ENCODE measurements at places on chromosomes 3 and 15.

DNA sequence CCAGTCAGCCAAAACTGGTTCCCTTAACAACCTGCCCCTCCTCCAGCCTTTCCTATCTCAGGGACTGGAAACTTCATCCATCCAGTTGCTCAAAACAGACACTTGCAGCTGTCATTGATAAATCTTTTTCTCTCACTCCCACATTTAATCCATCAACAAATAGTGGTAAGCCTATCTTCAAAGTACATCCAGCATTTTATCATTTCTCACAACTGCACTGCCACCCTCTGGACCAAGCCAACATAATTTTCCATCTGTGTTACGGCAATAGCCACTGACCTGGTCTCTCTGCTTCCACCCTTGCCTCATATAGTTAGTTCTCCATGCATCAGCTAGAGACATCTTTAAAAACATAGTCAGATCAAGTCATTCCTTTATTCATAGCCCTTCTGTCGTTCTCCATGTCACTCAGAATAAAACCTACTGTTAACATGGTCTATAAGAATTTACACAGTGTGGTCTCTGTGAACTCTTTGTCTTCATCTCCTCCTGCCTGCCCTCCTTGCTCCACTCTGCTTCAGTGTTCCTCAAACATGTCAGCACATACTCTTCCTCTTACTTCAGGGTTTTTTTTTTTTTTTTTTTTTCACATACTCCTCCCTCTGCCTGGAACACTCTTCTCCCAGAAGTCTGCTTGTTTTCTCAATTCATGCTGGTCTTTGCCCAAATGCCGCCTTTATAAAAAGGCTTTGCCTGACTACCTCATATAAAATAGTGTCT, 102.5 kb upstream of the COL6A5 start:
- DNase-seq, result no peak

- no peak for DNase-seq
Observed at GRCh38 chr3:113212844-113213375, 1.6 kb downstream of the BOC start.

DNA sequence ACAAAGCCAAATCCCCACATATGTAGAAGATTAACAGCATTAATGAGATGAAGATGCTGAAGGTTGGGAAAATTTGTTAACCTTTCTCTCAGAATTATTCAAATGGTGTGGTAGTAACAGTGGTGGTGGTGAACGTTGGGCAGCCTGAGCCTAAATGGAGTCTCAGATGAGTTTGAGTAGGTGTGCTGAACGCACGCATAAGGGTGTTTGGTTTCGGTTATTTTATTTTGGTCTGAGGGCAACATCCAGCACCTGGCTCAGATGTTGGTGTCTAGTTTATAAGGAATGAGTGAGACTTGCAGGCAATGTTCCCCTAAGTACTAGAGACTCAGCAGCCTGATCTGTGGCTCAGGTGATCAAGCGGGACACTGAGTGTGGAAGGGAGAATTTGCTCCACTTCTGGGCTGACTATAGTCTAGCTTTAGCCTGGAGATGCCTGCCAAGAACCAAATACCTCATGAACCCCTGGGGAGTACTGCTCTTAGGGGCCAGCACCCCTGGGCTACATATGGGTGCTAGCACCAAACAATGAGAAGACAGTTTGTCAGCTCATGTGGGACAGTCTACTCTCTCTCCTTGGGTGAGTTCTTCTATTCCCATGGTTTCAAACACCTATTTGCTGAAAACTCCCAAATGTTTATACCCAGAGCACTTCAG, 39.5 kb upstream of the ATP2C1 start:
- no peak for DNase-seq

GRCh38 chr3:120090422-120090821, 3.8 kb downstream of the GSK3B start:
- no peak for DNase-seq

GRCh38 chr3:171297951-171298350, 162.3 kb downstream of the TNIK start:
- DNase-seq, result no peak

GRCh38 chr3:108088697-108089096, 2.1 kb downstream of the CD47 start:
- DNase-seq, result no peak

GRCh38 chr3:76078101-76078500, 292.8 kb upstream of the ZNF717 start:
- DNase-seq, result no peak

DNA sequence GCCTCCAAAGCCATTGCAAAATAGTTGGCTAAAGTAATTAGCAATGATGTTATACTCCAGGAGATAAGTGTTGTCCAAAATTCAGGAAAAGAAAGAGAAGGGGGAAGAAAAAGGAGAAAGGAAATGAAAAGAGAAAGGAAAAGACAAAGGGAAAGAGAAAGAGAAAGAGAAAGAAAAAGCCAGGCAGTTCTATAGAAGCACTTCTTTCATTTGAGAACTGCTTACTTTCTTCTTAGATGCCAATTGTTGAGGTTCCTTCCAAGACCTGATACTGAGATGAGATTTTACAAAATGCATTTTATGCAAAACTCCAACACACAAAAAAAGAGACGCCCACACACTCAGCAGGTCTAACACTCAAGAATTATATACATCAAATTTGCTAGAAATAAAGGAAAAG, 298.4 kb downstream of the KCNH8 start:
- no peak for DNase-seq

DNA sequence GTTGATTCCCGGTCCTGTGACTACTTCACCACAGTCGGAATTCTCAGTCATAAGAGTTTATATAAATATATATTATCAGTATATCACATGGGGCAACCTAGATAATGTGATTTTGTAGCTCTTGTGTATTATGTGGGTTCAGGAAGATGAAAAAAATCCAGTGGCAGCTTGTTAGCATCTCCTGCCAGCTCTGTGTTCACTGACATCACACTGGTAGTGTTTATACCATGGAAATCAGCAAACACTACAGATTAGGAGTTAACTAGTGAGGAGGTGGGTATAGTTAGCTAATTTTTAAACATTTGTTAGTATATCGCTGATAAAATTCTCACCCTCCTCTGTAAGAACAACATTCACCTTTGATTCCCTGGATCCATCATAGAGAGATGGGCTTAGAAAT, 44.5 kb upstream of the KCNMB2 start:
- DNase-seq, result no peak

DNA sequence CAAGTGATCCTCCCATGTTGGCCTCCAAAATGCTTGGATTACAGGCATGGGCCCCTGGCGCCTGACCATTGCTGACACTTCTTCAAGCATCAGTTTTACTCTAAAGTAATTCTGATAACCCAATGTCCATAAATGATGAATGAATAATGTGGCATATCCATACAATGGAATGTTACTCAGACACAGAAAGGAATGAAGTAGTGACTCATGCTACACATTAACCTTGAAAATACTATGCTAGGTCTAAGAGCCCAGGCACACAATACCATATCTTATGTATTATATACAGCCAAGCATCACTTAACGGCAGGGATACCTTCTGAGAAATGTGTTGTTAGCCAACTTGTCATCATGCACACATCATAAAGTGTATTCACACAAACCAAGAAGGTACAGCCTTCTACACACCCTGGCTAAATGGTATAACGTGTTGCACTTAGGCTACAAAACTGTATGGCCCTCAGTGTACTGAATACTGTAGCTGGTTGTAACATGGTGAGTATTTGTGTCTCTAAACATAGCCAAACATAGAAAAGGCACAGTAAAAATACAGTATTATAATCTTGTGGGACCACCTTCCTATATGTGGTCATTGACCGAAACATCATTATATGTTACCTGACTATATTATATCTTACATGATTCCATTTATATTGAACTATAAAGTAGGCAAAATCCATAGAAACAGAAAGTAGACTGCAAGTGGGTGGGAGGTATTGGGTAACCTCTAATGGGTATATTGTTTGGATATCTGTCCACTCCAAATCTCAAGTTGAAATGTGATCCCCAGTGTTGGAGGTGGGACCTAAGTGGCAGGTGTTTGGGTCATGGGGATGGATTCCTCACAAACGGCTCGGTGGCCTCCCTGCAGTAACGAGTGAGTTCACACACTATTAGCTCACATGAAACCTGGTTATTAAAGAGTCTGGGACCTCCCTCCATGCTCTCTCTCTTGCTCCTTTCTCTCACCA, 31.4 kb downstream of the MKRN2 start:
- no peak for DNase-seq

- DNase-seq, result no peak
Observed at GRCh38 chr3:47019201-47019600, 39.7 kb downstream of the NBEAL2 start.

- no peak for DNase-seq
Observed at GRCh38 chr3:119716998-119717397, 14.2 kb downstream of the CFAP91 start.

DNA sequence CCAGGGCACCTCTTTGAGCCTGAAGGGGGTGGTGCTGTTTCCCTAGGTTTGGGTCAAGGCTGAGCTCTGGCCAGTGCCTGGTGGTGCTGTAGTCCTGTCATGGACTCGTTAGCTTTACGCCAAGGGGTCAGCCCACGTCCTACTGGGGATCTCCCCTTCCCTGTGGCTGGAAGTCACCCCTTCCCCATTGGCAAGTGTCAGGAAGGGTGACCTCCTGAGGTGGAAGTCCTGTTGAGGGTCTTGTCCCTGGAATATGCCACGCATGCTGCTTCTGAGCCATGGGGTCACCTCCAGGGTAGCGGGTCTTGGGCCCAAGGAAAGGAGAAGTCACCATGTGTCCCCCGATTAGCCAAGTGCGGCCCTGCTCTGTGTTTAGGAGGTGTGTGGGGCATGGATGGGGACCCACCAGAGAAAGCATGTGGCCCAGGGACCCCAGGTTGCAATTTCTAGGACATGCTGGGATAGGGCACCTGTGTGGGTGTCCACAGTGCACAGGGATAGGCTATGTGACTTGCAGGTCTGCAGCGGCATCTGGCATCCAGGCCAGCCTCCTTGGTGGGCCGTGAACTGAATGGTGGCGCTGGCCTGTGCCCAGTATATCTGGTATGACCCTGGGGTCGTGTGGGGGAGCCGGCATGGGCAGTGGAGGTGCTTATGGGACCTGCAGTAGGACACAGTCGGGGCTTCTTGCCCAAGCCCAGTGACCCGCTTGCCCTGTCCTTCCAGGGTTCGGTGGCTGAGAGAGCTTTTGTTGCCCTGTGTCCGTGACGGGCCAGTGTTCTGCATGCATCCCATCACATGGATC, 226.7 kb downstream of the SNRPN start:
- no peak for DNase-seq

DNA sequence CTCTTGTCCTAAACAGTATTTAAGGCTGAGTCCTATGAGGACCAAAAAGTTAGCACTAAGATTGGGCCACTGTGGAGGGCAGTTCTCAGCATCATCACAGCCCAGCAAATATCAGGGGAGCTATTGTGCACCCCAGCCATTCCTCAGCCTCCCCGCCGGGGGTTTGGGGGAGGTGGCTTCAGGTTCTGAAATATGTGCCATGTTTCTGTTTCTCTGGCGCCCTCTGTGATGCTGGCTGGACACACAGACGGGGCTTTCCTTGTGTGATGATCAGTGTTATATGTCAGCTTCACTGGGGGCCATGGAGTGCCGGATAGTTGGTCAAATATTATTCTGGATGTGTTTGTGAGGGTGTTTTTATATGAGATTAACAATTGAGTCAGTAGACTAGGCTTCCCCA, 106.8 kb downstream of the GABRG3 start:
- no peak for DNase-seq

DNA sequence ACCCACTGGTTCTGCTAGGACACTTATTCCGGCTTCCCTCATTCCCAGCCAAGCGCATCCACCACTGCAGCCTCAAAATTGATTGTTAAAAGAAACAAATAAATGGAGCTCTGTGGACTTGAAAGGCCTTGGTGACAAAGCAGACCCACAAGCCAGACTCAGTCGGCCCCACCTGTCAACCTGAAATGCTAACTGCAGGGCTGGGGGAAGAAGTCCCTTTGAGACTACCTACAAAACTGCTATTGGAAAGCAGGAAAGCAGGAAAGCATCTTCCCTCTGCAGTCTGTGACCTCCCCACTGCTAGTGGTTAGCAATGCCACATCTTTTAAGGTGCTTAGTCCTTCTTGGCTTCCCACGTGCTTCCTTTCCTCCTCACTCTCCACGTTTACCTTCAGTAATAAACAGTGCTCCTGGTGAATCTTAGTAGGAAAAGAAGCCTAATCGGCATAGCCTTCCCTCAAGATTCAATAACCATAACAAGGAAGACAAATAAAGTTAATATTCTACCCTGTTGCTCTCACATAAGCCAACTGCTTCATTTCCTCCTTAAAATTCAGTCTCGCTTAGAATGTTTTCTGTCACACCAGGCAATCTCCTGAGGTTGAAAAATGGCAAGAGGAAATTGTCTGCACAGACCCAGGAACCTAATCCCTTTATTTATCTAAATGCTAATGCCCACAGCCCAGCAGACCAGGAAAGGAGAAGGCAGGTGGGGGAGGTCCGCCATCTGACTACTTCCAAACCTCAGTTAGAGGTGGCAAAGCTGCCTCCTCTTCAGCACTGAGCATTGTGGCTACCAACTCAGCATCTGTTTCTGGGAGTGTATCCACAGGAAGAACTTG, 296.2 kb downstream of the NEK10 start:
- DNase-seq, result no peak

- DNase-seq, result no peak
Observed at GRCh38 chr3:150253622-150254021, 154.5 kb upstream of the TSC22D2 start.

GRCh38 chr3:14553871-14554270, 13.7 kb upstream of the GRIP2 start:
- no peak for DNase-seq

DNA sequence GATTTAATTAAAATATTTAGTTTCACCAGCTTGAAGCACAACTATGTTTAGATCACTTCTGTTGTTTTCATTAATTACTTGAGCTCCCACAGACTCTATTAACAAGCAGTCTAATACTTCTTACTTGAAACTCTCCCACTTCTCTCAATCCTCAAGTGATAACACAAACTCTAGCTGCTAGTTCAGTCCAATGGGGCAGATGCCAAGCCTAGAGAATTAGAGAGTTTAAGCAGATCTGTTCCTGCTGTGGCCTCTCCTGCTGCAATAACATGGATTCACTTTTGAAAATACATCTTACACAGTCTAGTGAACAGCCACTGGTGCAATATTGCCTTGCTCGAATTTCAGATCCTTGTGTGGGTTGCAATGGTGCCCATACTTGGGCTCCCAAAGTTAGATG, 566.4 kb upstream of the SGO1 start:
- no peak for DNase-seq

DNA sequence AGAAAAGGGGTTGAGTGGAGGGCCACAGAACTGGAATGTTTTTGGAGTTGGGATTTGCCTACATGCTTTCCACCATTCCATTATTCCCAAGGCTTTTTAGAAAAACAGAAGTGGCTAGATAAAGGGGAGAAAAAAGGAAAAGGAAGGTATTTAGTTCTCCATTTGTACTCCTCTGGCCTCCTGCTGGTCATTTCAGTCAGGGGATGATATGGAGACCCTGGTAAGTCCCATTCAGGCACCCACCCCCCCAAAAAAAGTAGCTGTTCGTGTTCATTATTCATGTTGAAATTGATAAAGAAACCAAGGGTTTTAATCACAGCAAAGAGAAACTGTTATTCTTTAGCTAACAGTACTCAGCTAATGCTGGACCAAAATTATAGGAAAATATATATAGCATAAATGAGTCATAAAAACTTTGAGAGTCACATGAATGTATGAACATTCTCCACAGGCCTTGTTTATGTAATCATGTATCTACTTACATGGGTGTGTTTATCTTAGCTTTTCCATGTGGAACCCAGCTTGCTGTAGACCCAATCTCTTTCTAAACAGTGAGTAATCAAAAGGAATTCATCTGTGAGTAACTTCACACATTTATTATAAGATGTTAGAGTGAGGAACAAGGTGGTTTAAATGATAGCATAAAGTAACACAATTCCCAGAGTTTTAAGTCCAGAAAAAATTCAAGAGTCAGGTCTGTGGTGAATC, 167.2 kb downstream of the KCNMB2 start:
- DNase-seq, result no peak

- no peak for DNase-seq
Observed at GRCh38 chr3:74534611-74535010, 79.8 kb downstream of the CNTN3 start.
